Stimulated activated CD4-positive, alpha-beta T cell treated with anti-CD3 and anti-CD28 coated beads, Interleukin-15, amount 100 ng/mL, for 1 hour (primary cell): ENCODE measurements at places on chromosomes 16 and 17.

- peak; percentile 71 for DNase-seq
Measured at GRCh38 chr17:42548070-42548837, 4.5 kb upstream of the HSD17B1 start.

- no peak for DNase-seq
Measured at GRCh38 chr17:49216953-49217650, 6.6 kb downstream of the ABI3 start.

- no peak for DNase-seq
Measured at GRCh38 chr16:85138825-85139627, 26.8 kb upstream of the CIBAR2 start.

GRCh38 chr16:11980136-11980844 lies 3.8 kb downstream of the SNX29 start:
- DNase-seq: no peak

- no peak for DNase-seq
Measured at GRCh38 chr17:290121-290521, 62.5 kb downstream of the RPH3AL start.

GRCh38 chr17:60554377-60554788 lies 28.3 kb upstream of the APPBP2 start:
- DNase-seq: no peak

DNA sequence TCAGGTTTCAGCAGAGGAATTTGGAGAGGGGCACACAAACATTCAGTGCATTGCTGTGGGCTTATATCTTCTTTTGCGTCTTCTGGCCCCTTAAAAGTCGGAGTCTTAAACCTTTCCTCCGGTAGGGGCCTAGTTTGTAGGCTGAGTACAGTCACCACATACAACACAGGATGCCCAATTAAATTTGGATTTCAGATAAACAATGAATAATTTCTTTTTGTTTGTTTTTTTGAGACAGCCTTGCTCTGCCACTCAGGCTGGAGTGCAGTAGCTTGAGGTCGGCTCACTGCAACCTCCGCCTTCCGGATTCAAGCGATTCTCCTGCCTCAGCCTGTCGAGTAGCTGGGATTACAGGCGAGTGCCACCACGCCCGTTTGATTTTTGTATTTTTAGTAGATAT lies 26.7 kb upstream of the ADORA2B start:
- no peak for DNase-seq

DNA sequence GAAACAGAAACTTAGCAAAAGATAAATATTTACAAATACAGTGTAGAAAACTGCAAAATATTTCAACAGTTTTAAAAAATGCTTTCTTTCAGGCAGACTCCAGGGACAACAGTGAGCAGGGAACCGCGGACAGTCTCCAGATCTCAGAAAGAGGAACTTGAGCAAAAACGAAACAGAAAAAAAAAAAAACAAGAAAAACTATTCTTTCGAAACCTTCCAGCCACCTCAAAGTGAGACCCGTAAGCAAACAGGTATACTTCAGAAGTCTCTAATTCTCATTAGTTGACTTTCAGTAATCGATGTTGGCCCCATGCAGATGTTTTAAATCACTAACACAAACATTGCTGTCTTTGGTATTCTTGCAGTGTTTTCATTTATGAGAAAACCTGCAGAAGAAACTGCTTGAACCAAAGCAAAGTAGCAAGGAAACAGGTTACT lies 15.7 kb upstream of the CCL1 start:
- no peak for DNase-seq

GRCh38 chr17:74935048-74935447 lies 650 bp upstream of the OTOP3 start:
- DNase-seq: no peak

DNA sequence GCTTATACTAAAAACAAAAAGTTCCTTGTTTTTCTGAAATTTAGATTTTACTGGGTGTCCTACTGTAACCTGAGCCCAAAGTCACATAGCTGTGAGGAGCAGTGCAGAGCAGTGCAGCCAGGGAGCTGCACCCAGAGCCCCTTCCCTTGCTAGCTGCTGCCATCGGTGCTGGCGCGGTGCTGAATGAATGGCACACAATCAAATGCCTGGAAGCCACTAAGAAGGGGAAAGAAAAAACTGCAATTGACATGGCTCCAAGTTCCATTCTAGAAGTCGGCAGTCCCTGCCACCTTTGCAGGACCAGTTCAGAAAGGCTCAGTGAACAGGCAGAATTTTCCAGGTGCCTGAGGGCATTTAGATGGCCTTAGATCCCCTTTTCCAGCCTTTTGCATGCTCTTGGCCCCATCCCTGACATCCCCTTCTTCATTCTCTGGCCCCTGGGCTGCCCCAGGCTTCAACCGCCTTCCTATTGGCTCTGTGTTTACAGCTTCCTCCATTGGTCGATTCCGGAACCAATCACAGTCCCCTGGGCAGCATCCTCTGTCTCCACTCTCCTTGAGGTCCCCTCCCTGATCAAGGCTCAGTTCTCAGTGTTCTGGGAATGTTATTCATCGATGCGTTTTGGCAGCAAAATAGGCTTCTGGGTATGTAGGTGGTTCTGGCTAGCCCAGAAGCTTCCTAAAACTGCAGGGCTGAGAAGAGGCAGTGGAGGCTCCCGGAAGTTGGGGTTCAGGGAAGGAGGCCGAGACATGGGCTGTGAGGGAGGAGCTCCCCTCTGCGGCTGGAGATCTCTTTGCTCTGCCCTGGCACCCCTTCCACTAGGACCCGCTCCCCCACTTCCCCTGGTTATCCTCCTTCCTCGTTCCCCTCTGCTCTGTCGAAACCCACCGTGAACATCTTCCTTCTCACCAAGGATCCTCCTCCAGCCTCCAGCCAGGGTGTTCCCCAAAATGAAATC lies 37.9 kb downstream of the ATP2C2 start:
- no peak for DNase-seq

DNA sequence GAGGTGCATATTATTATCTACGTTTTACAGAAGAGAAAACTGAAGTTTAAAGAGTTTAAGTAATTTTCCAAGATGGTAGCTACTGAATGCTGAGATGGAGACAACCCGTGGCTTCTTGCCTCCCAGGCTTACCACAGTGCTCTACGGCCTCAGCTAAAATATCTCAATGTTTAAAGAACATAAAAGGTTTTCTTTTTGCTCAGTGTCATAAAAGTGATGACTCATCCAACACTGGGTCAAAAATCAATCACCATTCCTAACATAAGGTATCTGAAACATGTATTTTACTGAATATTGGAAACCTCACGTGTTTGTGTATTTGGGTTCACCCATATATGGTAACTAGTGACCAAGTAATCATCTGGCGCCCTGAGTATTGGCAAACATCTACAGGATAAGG lies 18.4 kb downstream of the ABCA9 start:
- DNase-seq: no peak

DNA sequence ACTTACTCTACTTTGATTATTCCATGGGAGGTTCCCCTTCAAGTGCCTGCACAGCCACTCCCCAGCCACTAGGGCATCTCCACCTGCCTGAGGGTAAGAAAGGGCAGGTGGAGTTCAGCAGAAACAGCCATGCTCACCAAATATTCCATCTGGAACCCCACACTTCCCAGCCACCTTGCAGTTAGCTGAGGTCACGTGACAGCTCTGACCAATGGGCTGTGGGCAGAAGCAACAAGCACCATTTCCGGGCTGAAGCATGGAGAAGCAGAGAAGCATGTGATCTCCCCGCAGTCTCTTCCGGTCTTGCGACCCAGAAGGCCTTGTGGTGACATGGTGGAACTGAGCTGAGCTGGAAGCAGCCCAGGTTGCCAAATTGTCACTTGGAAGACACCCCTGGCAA lies 108.6 kb downstream of the CCT6B start:
- no peak for DNase-seq

DNA sequence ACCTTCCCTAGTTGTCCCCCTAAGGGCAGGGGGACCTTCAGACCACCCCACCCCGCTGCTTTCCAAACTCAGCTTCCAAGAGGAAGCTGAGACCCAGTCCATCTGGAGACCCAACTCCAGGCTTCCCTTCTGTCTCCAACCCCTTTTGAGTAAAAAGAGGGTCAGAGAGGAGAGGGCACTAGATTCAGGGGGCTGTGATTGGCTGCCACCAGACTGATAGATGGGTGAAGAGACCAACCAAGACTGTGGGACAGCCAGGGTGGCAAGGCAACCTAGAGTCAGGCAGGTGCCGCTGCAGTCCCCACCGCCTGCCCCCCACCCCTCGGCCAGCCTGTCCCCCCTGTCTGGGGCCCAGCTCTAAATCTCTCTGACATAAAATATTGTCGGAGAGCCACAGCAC lies 92.5 kb downstream of the SDK2 start:
- DNase-seq: no peak

- no peak for DNase-seq
Measured at GRCh38 chr16:53953336-53953735, 249.4 kb downstream of the FTO start.

GRCh38 chr17:4334776-4335584 lies 31.5 kb downstream of the UBE2G1 start:
- no peak for DNase-seq

DNA sequence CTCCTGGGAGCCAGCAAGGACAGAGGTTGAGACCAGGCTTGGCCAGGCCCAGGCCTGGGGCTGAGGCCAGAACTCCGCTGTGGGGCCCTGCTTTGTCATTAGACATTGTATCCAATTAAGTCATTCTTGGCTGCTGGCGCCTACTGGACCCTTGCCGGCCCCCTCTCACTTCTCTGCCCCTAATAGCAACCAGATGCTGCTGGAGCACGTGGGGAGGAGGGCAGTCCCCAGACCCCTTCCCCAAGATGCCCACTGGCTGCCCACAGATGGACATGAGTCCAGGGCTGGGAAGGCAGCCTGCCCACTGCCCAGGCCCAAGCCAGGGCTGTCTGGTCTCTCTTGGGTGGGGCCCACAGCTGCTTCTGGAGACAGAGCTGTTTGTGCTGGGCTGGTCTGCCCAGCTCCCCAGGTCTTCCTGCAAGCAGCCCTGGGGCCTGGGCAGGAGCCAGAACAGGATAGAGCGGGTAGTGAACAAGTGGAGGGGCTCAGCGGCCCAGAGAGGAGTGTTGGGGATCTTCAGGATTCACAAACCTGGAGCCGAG lies 7.8 kb downstream of the PLXDC1 start:
- no peak for DNase-seq

GRCh38 chr17:56373981-56374833 lies 219.3 kb upstream of the NOG start:
- DNase-seq: no peak
